ENCODE measurements at places on chromosomes 6 and 20.
A peak's percentile ranks its signal among the peaks of the same experiment; 100 is the strongest.

DNA sequence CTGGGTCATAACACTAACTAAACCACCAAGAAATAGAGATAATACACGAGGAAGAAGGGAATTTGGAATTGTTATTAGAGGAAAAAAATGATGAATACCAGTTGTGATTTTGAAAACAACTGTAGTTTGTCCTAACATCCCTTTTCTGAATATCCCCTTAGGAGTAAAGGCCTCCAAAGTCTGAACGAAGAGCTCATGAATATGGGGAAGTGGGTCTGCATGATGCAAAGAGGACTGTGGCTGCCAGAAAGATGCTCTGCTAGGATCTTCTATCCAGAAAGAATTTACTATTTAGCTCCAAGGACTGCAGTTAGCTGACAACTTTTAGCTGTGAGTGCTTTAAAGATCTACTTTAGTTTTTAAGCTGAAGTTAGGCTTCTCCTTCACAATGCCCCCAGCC is 308.8 kb upstream of the HS3ST5 start:
- DNase-seq: no peak

DNA sequence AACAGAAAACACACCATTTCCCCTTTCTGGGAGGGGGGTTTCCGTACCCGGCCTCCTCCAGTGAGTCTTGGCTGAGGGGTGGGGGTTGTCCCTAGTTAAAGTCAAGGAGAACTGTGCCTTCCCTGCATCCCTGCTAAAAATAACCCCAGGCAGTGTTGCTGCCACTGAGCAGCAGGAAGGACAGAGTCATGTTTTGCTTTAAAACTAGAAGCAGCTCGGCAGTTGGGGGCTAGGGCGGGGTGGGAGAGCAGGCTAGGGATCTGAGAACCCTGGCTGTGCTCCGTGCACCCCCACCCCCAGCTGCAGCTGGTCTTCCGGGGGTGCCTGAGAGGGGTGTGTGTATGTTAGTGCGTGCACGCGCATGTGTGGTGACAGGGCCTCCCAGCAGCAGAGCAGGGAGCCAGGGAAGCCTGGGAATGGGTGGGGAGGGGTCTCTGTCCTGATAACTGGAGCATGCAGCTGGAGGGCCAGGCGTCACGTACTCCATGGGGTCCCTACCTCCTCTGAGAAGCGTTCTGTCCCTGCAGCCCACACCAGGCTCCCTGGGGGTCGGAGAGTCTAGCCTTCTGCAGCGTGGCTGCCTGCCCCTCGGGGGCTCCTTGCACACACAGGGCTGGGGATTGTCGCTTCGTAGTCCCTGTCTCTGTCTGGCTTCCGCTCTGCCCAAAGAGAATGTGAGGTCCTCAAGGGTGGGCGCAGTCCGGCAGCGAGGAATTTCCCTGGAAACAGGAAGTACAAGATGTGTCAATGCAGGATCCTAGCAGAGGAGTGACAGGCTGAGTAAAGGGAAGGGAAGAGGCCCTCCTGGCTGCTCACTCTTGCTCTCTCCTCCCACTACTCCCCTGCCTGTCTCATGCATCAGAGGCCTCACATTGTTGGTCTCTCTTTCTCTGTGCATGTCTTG is 16.8 kb upstream of the ARMC12 start:
- DNase-seq: no peak

- no peak for DNase-seq
Observed at GRCh38 chr20:35329435-35330139, 37.4 kb upstream of the FAM83C start.

- DNase-seq: no peak
Observed at GRCh38 chr6:106181664-106182418, 95.7 kb downstream of the PRDM1 start.

DNA sequence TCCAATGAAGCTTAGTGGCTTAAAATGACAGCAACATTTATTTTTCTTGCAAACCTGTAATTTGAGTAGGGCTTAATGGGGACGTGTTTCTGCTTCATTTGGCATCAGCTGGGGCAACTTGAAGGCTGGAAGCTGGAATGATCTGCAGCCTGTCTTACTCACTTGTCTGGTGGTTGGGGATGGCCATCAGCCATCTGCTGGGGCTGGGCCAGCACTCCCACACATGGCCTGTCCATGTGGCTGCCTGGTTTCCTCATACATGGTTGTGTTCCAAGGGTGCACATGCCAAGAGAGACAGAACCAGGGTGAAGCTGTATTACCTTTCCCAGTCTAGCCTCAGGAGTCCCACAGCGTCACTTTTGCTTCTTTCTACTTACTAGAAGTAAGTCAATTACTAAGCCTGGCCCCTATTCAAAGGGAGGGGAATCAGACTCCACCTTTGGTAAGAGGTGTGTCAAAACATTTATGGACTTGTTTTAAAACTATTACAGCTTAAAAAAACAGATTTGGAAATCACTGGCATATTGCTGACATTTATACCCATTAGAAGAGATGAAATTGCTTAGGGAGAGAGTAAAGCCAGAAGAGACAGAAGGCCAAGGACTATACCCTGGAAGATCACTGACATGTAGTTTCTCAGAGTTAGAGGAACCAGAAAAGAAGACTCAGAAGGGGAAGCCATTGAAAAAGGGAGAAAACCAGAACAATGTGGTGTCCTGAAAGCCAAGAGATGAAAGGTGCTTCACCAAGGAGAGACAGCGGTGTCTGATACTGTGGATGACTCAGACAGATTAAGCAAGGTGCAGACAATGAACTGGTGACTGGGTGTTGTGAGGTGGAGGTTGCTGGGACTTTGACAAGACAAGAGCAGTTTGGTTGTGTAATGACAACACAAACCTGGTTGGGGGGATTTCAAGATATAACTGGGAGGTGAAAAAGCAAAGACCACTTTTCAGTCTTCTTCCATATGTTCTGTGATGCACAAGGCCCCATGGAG is 345.2 kb downstream of the GJA1 start:
- no peak for DNase-seq

DNA sequence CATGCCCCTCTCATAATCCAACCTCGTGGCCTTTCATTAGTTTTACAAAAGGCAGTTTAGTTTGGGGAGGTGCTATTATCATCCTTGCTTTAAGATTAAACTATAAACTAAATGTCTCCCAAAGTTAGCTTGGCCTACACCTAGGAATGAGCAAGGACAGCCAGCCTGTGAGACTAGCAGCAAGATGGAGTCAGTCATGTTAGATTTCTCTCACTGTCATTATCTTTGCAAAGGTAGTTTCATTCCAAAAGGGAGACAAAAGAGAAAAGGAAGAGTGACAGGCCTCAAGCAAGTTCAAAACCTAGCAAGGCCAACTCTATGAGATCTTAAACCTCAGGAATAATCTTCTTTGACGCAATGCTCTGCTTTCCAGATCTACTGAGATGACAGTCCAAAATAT is 232.2 kb downstream of the UBE3D start:
- DNase-seq: no peak

- DNase-seq: no peak
Observed at GRCh38 chr6:19322691-19323485, 514.3 kb upstream of the ID4 start.

DNA sequence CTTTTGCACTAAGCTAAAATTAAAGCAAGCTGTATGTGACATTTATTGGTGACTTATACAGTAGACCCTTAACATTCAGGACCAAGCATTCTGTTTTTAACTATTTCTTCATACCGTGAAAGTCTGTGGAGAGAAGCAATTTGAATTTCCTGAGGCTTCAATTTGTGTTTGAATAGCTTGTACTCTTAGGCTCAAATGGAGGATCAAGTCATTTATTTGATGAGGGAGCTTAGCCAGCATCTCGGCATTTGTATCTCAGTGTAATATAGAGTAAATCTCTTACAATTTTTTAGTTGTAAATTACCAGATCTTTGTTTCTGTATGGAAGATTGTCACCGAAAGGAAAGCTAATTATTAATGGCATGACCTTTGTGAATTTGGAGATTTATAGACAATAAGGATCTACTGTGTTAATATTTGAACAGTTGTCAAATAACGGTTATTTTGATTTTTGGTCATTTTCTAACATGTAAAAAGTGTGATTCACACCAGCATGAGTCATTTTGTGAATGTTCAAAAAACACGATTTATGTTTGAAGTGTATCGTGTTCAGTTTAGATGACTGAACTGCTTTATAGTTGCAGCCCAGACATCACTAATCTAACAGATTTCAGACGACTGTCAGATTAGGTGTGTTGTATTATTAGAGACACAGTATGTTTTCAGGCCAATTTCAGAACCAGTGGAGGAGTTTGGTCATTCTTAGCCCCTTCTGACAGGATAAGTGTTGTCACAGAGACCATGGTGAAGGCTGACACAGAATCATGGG is 332.9 kb downstream of the CDKAL1 start:
- DNase-seq: peak; percentile 85

- DNase-seq: no peak
Observed at GRCh38 chr6:152343735-152344360, 293.3 kb downstream of the SYNE1 start.

GRCh38 chr6:8090650-8091049 is 11.7 kb downstream of the EEF1E1 start:
- no peak for DNase-seq

- DNase-seq: peak; percentile 26
Observed at GRCh38 chr20:50303573-50304500, 113.2 kb downstream of the CEBPB start.

GRCh38 chr6:24053057-24053456 is 73.0 kb upstream of the NRSN1 start:
- no peak for DNase-seq

GRCh38 chr6:139568956-139569538 is 194.6 kb upstream of the CITED2 start:
- DNase-seq: no peak

GRCh38 chr6:1519597-1519996 is 90.1 kb upstream of the FOXC1 start:
- no peak for DNase-seq

DNA sequence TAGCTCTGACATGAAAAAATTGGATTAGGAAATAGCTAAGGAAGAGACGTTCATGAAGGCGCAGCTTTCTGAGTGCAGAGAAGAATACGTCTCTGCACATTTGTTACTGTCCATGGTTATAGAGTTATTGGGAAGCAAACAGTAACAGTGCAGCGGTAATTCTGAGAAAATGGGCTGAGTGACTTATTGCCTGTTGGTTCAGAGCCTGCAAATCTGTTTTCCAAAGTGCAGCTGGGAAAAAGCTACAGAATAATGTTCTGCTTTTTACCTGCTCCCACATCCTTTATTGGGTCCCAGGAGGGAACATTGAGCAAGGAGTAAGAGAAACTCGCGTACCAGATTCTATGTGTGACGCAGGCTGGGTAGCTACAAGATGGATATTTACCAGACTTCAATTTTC is 160.2 kb downstream of the BTBD3 start:
- no peak for DNase-seq

- peak; percentile 52 for DNase-seq
Observed at GRCh38 chr6:143059663-143060353, 881 bp upstream of the AIG1 start.

GRCh38 chr20:56558968-56559367 is 25.9 kb downstream of the FAM209B start:
- no peak for DNase-seq

All from DMS79 treated with DMSO at 0.1 percent for 48 hours (cell line).